ENCODE measurements at places on chromosomes 7 and 10.

DNA sequence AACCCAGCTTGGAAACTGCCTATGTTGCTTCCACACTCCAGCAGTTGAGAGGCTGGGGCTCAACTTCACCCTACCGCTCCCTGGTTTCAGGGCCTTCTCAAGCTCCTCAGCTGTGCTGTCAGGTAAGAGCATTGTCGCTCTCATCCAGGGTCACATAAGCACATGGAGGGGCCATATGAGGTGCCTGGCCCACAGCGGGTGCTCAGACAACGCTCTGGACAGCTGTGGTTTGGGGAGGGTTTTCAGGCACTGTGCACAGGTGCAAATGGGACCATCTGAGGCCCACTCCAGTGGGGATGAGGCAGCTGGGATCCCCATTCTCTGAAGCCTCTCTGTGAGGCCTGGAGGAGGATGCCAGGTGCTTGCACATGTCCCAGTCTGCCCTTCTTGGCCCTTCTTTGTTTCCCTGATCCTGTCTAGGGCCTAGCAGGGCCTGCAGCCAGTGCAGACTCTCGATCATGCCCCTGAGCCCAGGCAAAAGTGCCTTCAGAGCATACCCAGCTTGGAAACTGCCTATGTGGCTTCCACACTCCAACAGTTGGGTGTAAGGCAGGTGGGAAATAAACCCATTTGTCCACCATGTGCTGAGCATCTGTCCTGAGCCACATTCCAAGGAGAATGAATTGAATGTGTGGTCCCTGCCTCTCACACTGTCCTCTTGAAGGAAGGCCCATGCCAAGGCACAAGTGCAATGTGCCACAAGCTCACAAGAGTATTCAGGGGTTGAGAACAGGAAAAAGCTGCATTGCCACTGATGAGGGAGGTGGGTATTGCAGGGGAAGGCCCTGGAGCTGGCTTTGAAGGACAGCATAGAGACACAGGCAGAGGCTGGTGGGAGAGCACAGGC, 40.3 kb downstream of the VSTM4 start:
- DNase-seq: no peak

DNA sequence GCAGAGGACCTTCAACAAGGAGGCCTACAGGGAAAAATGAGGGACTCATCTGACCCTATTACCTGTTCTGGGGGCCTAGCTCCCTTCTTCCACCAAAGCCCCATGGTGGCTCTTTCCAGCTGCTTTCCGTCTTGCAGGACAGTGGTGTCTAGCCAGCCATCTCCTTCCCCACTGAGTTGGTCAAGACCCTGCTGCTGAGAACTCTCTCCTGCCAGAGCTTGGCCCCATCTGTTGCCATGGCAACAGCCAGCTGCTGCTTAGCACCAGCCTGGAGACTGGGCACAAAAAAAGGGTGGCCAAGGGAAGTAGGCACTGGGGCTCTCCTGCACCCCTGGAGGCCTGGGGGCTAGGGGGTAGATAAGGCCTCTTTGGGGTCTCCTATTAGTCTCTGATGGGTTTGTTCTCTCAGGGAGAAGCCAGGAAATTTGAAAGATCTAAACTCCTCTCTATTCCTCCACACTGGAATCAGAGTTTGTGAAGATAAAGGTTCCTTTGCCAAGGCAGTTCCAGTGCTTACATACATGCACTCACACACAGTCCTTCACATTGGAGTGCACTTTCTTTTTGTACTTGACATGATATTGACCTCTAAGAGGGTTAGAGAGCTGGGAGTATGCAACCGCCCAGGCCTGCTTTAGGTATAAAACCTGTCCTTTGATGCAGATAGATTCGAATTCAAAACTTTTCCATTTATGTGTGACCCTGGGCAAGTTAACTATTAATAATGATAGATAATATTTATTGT, 15.8 kb downstream of the TSPAN33 start:
- DNase-seq: no peak

DNA sequence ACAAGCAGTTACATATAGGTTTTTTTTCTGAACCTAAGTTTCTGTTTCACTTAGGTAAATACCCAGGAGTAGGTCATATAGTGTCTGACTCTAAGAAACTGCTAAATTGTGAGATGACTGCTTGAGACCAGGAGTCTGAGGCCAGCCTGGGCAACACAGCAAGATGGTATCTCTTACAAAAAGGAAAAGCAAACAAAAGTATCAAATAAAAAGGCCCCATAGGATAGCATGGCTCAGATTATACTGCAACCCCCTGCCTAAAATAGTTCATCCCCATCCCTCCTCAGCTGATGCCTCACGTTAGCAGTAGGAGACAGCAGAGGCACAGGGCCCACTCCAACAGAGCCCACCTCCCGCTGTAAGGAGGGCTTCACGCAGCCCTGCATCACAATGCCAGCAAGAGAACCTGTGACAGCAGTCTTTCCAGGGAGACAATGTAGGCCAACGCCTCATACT, 90.3 kb downstream of the SRPK2 start:
- no peak for DNase-seq

GRCh38 chr7:55517191-55517633, 55.1 kb downstream of the VOPP1 start:
- peak; percentile 42 for DNase-seq

- no peak for DNase-seq
Measured at GRCh38 chr7:16060502-16060901, 360.8 kb downstream of the CRPPA start.

DNA sequence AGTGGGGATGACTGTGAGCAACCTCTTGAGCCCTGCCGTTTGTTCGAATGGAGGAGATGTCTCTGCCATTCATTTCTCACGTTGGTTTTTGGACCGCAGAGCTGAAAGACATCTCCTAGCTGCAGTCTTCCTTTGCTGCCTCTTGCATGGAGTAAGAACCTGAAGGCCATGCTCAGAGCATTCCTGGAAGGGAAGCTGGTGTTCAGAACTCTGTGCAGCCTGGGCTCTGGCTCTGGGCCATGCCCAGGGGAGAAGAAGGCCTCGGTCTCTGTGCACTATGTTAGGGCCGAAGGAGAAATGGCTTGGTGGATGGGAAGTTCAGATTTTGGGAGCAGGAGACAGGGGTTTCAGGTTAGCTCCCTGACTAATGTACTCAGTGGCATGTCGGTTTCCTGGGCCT, 22.9 kb downstream of the SFTPD start:
- no peak for DNase-seq

DNA sequence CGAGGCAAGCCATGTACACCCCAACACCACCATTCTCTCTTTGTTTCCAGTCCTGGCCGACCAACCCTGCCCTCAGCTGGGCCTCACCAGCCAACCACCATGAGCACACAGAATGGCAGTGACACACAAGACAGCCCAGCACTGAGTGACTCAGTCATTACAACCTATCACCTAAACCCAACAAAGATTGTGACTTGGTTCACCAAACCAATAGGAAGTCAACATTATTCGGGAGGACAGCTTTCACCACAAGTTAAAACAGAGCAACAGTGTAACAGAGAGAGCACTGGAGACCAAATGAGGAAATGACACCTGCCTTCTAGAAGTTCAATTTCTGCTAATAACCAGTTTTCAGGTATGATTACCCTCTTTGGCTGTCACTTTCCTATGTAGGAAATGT, 72.1 kb downstream of the DNMBP start:
- no peak for DNase-seq

GRCh38 chr10:33712825-33713224, 378.4 kb upstream of the NRP1 start:
- no peak for DNase-seq

GRCh38 chr7:100957832-100958421, 8.6 kb downstream of the MUC3A start:
- DNase-seq: no peak

- no peak for DNase-seq
Measured at GRCh38 chr10:78416031-78417011, 382.7 kb downstream of the RPS24 start.

DNA sequence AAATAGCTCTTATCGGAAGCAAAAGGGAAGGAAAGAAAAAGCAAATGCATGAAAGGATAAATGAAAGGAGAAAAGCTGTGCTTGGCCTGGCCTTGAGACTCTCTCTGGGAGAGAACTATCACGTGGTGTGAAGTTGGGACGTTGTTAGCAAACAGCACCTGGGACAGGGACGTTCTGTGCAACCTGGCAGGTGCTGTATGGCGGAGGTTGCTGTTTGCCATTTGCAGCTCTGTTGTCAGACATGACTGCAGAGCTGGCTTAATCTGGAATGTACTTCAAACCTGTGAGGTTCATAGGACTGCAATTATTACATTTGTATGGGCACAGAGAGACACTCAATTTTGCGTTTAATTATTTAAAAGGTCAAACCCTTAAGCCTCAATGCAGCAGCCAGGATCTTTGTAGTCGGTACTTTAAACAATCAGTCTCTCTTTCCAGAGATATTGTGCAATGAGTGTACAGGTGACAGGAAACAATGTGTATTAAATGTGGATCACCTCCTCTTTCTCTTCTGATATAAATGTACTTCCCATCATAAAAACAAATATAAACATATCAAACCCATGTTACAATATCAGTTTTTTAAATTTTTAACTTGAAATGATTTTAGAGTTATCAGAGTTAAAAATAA, 800.5 kb upstream of the KCND2 start:
- no peak for DNase-seq

- DNase-seq: no peak
Measured at GRCh38 chr10:43816351-43817321, 168.0 kb upstream of the ZNF32 start.

DNA sequence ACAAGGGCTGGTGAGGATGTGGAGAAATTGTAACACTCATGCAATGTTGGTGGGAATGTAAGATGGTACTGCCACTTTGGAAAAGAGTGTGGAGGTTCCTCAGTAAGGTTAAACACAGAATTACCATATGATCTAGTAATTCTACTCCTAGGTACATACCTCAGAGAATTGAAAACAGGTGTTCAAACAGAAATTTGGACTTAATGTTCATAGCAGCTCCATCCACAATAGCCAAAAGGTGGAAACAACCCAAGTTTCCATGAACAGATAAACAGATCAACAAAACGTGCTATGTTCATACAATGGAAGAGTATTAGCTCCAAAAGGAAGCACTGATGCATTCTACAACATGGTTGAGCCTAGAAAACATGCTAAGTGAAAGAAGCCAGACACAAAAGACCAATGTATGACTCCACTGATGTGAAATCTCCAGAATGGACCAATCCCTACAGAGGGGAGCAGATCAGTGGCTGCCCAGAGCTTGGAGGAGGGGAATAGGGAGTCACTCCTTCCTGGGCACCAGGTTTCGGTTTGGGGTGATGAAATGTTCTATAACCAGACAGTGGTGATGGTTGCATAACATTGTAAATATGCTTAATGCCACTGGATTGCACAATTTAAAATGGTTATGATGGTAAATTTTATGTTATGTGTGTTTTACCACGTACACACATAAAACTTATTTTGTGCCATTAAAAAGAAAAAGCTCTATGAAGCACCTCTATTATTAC, 5.7 kb upstream of the WDR86 start:
- DNase-seq: no peak

DNA sequence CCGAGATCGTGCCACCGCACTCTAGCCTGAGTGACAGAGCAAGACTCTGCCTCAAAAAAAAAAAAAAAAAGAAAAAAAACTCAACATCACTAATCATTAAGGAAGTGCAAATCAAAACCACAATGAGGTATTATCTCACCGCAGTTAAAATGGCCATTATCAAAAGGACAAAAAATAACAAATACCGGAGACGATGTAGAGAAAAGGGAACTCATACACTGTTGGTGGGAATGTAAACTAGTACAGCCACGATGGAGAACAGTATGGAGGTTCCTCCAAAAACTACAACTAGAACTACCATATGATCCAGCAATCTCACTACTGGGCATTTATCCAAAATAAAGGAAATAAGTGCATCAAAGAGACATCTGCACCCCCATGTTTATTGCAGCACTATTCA, 24.3 kb downstream of the GRK5 start:
- DNase-seq: no peak

DNA sequence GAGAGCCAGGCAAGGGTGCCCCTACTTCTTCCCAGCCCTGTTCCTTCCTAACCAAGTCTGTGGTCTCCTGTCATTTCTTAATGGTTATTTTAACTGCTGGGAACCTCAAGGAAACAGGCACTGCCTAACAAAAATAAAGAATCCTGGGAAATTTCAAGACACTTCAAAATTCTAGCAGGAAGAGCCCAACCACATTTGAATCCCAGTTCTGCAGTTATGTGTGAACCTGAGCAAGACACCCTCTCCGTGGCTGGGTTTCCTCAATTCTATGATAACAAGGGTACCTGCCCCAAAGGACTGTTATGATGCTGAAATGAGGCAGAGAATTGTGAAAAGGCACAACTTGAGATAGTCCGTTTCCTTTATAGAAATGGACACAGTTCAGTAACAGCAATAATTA, 36.2 kb upstream of the DUSP5 start:
- no peak for DNase-seq

- no peak for DNase-seq
Measured at GRCh38 chr7:50362712-50363282, 58.3 kb downstream of the IKZF1 start.

GRCh38 chr10:3452683-3453361, 280.2 kb upstream of the PITRM1 start:
- no peak for DNase-seq

DNA sequence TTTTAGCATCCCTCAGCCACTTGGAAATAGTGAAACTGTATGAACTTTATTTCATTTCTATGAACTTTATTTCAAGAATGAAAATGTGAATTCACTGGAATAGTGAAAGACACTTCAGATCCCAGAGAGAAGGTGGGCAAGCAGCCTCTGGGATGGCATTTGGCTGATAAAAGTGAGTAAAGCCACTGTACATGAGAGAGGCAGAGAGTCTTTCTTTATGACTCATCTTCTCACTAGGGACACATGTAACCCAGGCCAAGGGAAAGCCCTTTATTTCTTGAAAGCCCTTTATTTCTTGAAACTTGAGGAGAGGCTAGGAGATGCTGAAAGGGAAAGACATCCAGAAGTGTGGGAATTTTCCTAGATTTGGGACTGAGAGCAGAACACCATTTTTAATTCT, 148.9 kb upstream of the SMIM30 start:
- no peak for DNase-seq

DNA sequence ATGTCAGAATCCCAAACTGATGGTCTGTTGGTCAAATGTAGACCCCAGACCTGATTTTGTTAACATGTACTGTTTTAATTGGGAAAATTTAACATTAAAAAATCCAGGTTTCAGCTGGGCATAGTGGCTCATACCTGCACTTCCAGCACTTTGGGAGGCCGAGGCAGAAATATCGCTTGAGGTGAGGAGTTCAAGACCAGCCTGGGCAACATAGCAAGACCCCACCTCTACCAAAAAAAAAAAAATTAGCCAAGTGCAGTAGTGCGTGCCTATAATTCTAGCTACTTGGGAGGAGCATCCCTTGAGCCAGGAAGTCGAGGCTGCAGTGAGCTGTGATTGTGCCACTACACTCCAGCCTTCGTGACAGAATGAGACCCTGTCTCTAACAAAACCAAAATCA, 15.9 kb upstream of the CAMK2G start:
- DNase-seq: no peak

DNA sequence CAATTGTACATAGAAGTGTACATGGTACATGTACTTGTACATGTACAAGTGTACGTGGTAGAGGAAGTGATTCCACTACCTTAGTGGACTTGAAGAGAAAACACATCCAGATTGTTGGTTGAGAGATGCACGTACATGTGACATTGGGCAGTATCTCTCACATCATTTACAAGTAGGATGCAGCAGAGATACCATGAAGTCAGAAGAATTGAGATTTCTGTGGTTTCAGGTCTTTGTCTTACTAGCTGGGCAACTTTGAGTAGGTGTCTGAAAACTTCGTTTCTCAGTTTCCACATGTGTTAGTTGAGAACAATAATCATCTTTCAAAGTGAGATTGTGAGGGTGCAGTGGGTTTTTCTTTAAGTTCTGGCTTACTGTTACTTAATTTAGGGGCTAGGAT, 21.5 kb downstream of the CLDN12 start:
- DNase-seq: no peak

All from stimulated activated naive B cell treated with anti-CD40 and anti-IgM and Interleukin-4, amounts not matched to agents 10 μg/mL and 1 μg/mL and 100 μg/mL, for 72 hours (primary cell).